ENCODE measurements at places on chromosomes 7 and 10. TPM values are rescaled to one million over a fixed set of nuclear protein-coding genes. Genes with fewer than 3 reads are reported as not detected.

TMEM270 gene
- total RNA-seq: not detected

RINT1 gene
- 26.9 TPM for total RNA-seq

CTAGE4 gene
- 26.0 TPM for total RNA-seq

ADIRF gene
- 89.0 TPM for total RNA-seq

TAS2R3 gene
- total RNA-seq: 2.7 TPM

LAMTOR4 gene
- total RNA-seq: 87.3 TPM

SPAM1 gene
- not detected for total RNA-seq

CTAGE6 gene
- total RNA-seq: not detected

ST8SIA6 gene
- total RNA-seq: 0.52 TPM

NUTM2D gene
- 2.3 TPM for total RNA-seq

TES gene
- total RNA-seq: 162 TPM

C10orf62 gene
- 0.26 TPM for total RNA-seq

PGAM2 gene
- not detected for total RNA-seq

CARD11 gene
- total RNA-seq: not detected

CALML3 gene
- 0.25 TPM for total RNA-seq

HPSE2 gene
- not detected for total RNA-seq

IKZF1 gene
- not detected for total RNA-seq

CPA4 gene
- total RNA-seq: 4.3 TPM

EPHB6 gene
- total RNA-seq: 1.4 TPM

MYL10 gene
- not detected for total RNA-seq

NPSR1 gene
- total RNA-seq: not detected
